NCI-H1105 treated with DMSO at 0.1 percent for 48 hours (cell line): ENCODE measurements at places on chromosomes 16 and 17.

DNA sequence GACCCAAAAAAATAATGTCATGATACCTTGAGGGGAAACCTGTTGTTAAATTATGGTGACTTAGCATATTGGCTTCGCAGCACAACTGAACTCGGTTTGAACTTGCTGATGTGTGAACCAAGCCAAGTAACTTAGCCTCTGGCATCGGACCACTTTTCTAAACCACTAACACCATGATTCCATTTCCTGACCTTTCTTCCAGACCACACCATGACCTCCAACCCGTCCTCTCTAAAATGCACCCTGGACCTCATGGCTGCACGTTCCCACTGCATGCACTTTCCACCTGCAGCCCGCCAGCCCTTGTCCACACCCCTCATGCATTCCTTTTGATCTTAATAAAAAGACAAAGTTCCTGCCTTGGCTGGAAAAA, 29.3 kb downstream of the DYNLRB2 start:
- no peak for DNase-seq

- no peak for DNase-seq
Measured at GRCh38 chr17:48487221-48487620, 43.6 kb downstream of the HOXB1 start.

DNA sequence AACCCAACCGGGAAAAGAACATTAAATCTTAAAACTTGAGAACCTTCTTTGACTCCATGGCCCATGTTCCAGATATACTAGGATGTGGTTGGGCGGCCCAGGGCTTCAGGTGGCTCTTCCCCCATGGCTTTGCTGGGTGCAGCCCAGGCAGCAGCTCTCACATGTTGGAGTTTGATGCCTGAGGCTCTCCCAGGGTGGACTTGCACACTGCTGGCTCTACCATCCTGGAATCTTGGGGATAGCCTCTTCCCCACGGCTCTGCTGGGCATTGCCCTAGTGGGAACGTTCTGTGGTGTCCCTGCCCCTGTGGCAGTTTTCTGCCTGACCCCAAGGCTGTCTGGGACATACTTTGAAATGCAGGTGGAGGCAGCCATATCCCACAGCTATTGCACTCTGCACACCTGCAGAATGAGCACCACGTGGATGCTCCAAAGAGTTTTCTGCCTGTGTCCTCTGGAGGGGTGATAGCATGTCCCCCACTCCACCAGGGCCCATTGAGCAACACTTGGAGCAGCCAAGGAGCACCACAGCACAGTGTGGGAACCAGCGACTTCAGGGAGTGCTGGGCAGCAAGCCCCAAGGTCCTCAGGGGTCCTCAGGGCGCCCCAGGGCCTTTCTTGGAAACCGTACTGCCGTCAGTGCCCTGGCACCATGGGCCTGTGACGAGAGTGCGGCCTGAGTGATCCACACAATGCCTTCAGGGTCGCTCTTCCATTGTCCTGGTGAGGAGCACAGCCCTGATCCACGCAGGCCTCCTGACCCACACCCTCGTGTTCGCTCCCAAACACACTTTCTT, 70.8 kb downstream of the GOSR1 start:
- DNase-seq = no peak

DNA sequence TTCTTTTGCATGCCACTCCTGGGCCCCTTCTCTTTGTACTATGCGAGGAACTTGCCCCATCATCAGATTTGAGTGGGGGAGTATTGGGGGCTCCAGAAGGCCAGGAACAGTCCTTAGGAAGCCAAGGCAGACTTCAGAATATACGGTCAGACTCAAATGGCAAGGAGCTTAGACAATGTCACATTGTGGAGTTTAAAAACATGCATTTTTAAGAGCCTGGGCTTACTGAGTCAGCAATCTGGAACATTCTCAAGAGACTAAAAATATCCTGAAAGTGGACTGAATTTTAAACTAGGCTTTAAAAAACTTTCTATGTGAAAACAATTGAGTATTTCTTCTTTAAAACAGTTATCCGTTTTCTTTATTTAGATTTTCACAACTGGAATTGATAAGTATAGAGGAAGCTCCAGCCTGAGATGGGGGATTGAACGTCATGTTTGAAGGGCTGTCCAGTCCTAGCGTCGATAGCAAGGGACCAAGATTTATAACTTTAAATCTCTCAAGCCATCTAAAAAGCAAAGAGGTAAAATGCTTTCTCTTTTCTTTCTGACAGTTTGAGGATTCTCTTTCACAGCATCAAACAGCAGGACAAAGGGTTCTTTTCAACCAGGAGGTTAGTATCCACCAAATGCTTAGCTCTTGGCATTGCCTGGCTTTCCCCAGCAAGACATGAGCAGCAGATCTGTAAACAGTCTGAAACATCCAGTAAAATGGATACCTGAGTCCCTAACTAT, 45.8 kb upstream of the CDRT4 start:
- DNase-seq = no peak

DNA sequence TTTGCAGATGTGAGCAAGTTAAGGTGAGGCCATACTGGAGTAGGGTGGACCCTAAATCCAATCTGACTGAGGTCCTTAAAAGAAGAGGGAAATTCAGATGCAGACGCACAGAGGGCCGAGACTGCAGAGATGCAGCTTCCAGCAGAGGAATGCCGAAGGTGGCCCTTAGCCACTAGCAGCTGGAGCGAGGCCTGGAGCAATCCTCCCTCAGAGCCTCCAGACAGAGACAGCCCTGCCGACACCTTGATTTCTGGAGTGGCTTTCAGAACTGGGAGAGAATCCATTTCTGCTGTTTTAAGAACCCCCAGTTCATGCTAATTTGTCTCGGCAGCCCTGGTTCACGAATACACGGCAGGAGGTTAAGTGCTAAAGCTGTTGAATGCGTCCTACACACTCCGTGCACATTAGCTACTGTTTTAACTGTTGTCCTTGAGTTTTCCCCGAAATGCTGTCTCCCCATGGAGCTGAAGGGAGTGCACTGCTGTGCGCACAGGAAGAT, 135.5 kb downstream of the IRF8 start:
- no peak for DNase-seq

- DNase-seq = no peak
Measured at GRCh38 chr16:15616475-15617165, 26.3 kb downstream of the MARF1 start.

DNA sequence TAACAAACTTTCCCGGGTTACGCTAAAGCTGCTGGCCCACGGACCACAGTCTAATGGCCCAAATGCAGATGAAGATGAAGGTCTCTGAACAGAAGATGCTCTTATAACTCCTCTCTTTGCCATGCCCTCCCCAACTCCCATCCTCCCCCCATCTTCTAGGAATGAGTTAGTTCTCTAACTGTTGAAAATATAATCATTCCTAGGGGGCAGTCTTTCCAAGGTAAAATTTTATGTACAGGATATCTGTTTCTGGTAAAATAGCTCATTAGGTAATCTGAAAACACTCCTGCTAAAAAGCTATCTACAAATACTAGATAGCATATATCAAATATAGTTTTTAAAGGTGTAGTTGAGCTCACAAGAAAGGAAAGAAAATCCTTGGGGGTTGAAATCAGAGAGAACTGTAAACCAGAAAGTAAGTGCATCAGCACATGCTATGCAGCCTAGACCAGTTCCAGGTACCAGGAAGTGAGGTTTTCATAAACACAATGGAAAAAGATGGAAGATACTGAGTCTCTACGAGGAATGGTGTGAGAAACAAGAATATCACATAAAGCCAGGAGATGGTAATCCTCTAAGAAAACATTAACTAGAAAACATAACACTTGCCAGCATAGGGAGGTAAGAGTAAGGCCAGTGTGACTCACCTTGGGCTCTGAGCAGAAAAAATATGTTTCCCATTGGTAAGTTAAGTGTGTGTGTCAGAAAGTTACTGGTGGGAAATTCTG, 38.1 kb downstream of the CMC2 start:
- no peak for DNase-seq

DNA sequence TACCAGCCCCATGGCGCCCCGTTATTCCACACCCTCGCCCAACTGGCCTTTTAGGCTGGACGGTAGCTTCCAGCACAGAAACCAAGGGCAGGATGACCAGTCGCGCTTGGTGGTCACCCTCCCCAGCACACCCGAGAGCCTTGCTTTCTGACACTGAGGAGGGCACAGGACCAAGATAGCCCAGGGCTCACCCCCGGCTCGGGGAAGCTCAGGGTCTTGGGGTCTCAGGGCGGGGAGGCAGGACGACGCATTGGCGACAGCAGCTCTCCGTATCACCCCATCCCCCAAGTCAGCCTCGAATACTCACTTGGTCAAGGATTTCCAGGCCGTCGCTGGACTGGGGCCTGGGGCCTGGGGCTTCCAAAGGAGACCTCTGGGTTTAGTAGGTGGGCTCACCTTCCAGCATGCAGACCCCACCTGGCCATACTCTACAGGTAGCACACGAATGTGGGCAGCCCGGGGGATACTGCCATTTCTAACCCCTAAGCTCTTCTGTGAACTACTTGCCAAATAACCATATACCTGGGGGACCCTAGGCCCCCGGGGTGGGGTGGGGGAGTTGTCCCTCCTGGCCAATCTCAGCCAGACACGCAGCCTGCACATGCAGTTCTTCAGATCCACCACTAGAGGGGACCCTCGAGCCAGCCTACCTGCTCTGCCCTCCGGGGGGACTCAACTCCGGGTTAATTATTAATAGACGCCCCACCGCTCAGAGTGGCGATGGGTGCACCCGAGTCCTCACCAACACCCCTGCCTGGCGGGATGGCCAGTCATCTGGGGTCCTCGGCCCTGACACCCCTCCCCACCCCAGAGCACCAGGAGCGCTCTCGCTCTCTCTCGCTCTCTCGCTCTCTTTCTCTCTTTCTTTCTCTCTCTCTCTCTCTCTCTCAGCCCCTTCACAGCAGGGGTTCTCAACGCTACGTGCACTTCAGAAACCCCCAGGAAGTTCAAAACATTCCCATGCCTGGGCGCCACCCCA, 30.0 kb downstream of the TBC1D16 start:
- peak; percentile 58 for DNase-seq

DNA sequence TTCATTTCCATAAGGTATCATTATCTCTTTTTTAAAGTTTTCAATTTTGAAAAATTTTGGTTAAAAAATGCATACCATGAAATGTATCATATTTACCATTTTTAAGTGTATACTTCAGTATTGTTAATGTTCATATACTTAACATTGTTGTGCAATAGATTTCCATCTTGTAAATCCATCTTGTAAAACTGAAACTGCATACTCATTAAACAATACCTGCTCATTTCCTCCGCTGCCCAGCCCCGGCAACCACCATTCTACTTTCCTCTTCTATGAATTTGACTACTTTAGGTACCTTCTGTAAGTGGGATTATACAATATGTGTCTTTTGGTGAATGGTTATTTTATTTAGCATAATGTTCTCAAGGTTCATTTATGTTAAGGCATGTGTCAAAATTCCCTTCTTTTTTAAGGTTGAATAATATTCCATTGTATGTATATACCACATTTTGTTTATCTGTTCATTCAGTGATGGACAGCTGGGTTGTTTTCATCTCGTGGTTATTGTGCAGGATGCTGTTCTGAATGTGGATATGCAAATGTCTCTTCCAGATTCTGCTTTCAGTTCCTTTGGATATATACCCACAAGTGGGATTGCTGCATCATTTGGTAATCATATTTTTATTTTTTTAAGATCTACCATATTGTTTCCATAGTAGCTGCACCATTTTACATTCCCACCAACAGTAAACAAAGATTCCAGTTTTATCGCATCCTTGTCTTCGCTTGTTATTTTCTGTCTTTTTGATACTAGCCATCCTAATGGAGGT, 6.7 kb downstream of the CCL2 start:
- DNase-seq = no peak

- DNase-seq = peak; percentile 100
Measured at GRCh38 chr17:7572588-7573323, 6.7 kb upstream of the CD68 start.

GRCh38 chr17:73595931-73596330, 48.3 kb downstream of the SDK2 start:
- DNase-seq = no peak

GRCh38 chr16:72206299-72206698, 34.3 kb upstream of the PMFBP1 start:
- DNase-seq = no peak

DNA sequence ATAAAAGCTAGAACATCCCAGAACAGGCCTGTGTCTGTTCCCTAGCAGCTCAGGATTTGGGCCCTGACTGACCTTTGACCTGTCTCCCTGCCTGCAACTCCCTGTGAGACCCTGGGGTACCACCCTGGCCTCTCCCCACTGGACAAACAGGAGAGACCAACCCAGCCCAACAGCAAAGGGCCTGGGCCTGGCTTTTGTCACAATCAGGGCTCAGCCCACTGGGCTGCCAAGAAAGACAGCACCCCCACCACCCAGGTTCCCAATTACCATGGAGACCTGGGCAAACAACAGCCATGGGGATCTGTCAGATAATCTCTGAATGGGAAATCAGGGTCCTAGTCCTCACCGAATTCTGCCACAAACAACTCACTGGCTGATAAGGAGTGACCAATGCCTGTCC, 11.1 kb downstream of the PLLP start:
- no peak for DNase-seq

DNA sequence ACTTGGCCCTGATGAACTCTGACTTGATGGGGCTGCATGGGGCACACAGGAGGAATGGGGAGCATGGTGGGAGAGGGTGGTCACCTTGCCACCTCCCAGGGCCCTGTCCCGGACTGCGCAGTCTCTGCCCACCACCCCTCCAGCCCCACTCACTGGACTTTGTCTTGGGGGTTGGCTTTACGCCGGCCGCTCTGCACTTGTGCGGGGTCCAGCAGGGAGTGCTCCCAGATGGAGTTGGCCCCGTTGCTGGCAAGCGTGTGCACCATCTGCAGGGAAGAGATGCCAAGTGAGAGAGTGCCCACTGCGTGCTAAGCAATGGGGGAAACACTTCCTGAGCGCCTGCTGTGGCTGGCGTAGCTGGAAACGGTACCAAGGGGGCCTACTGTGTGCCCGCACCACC, 6.7 kb downstream of the GIT1 start:
- DNase-seq = no peak

GRCh38 chr17:80422981-80423380, 8.0 kb downstream of the ENDOV start:
- no peak for DNase-seq

DNA sequence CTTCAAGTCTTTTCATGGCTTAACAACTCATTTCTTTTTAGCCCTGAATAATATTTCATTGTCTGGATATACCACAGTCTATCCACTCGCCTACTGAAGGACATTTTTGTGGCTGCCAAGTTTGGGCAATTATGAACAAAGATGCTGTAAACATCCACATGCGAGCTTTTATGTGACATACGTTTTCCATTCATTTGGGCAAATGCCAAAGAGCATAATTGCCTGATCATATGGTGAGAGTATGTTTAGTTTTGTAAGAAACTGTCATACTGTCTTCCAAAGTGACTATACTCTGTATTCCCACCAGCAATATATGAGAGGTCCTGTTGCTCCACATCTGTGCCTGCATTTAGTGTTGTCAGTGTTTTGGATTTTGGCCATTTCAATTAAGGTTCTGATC, 81.3 kb downstream of the ELAC2 start:
- DNase-seq = no peak

GRCh38 chr17:48236681-48237134, 129.1 kb downstream of the SNX11 start:
- DNase-seq = no peak

DNA sequence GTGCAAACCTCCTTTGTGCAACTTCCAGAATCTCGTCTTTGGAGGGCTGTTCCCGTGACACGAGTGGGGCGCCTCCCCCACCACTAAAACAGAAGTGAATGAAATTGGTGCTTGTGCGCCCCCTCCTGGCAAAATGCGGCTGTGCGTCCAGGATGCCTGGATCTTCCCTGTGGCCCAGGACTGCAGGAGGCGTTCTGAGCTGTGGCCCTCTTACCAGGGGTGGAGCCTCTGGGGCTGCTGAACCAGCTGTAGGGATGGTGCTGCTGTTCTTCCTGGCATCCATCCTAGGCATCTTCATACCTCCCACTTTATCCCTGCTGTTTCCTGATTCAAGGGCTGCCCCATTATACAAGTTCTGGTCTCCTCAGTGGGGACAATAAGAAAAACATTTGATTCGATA, 18.5 kb upstream of the NAGLU start:
- peak; percentile 19 for DNase-seq
